ENCODE measurements at places on chromosomes 5 and 9. TPM values are rescaled to one million over a fixed set of nuclear protein-coding genes. Genes with fewer than 3 reads are reported as not detected.

The KLF9 gene
- total RNA-seq = 4.5 TPM

- no peak for DNase-seq
These were observed at the start of gene PPP1R26 for GRCh38 chr9:135479469-135480052. Gene PPP1R26 (plus strand): TSS chr9:135479782. CDS start chr9:135484511, 4,729 bp downstream.

DNA sequence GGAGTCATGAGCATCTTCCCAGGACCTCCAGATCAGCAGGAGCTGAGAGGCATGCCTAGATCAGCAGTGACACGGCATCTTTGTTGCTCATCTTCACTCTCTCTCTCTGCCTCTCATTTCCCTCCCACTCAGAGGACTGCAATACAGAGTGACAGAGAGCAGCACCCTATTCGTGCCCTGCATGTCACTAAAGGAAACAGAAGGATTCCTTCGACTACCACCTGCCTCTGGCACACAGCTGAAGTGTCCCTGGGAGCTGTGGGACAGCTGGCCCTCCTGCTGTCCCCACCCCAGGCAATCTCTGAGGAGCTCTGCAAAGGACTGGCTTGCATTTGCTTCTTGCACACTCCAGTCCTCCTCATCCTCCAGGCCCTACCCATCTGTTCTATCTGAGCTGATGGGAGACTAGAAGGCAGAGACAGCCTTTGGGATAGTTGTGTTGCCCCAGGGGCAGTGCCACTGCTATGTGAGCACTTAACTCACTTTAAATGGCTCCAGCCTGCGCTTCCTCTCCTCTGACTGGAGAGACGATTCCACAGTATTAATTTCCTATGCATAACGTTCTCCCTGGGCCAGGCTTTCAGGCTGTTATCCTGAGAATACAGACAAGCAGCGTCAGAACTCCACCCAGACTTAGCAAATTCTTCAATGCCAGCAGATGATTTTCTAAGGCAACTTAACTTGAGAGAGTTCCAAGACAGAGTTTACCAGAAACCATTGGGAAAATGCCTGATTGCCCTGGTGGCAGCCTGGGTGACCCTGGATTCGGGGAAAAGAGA lies 167.6 kb upstream of the MAP1B start:
- no peak for DNase-seq

The C1QTNF2 gene
- 0.25 TPM for total RNA-seq

DNA sequence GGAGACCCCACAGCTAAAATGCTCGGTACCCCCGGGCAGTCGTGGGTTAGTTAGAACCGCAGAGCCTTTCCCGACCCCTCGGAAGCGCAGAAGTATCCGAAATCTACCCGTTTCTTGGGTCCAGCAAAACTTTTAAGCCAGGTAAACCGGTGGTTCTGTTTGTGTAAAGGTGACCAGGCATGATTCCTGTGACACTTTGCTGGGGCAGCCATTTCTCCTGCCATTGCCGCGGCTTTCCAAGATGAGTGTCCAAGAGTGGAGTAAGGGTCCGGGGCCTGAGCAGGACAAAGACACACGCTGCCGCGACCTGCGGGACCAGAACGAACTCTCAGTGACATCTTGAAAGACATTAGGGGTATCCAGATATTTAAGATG lies 655 bp downstream of the MARVELD2 start:
- no peak for DNase-seq

The CDX1 gene
- total RNA-seq = not detected

DNA sequence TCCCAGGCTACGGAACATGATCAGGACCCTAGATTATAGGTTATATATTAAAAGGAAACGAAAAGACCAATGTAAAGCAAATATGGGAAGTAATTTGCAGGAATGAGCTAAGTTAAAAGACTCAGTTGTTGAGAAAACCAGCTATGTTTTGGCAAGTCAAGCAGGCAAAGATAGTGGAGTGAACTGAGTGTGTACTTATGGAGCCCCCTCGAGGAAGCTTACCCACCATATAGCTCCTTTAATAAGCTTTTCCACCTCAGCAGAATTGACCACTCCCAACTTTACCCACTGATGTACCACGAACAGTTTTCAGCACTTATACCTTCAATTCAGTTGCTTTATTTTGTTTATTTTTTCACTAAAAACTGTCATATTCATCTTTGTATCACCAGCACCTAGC lies 57.3 kb upstream of the PJA2 start:
- DNase-seq = no peak

DNA sequence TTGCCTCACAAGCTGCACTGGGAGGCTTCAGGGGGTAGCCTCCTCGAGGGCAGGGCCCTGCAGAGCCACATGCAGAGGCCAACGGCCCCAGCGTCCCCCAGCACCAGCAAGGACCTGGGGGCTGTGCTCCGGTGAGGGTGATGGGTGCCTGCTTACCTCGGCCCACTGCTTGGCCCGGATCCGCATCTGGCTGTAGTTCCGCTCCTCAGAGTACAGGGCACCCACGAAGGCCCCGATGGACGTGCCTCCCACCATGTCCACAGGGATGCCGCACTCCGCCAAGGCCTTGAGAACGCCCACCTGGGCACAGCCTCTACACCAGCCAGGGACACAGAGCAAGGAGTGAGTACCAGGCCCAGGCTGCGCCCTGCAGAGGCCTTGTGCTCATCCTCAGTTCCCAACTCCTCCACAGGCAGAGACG lies 8.0 kb upstream of the NSMF start:
- DNase-seq = no peak

The VCAN gene
- 2.6 TPM for total RNA-seq

GRCh38 chr9:92183449-92183848 lies 68.2 kb upstream of the SPTLC1 start:
- DNase-seq = no peak

The NEUROG1 gene
- total RNA-seq = not detected
